OCI-LY7 (cell line): ENCODE measurements at places on chromosomes 7 and 10. TPM values are rescaled to one million over a fixed set of nuclear protein-coding genes. Genes with fewer than 3 reads are reported as not detected.

- no peak for DNase-seq
Measured at GRCh38 chr10:122877264-122877663, 2.1 kb downstream of the FAM24B start.

DNA sequence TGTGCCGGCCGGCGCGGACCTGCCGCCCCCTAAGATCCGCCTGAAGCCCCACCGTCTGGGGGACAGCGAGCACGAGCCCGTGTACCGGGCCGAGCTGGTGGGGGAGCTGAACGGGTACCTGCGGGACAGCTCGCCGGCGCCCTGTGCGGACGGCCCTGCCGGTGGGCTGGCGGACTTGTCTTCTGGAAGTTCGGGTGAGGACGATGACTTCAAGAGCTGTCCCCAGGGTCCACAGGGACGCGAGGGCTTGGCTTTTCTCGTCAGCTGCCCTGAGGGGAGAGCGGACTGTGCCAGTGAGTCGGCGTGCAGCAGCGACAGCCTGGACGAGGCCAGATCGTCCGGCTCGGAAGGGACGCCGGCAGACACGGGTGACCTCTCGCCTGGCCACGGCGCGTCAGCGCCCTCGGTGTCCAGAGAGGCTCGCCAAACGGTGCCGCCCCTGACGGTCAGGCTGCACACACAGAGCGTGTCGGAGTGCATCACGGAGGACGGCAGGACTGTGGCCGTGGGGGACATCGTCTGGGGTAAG is 8.5 kb downstream of the PWWP2B start:
- DNase-seq = no peak

- no peak for DNase-seq
Measured at GRCh38 chr7:91598791-91599190, 281.7 kb downstream of the MTERF1 start.

DNA sequence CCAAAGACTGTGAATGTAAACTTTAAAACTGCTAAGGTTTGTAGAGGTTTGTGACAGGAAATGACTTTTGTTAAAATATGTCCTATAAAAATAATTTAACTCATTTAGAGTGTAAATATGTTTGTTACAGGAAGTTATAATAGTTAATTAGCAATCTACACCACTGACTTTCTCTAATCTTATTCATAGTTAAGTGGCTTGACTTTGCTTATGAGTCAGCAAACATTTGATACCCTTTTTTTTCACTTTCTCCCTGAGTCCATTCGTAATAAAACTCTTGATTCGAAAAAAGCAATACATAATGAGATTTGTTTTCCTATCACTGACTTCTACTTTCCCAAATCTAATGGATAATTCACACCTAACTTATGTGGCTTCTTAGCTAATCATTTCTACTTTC is 317.7 kb upstream of the SEMA3C start:
- no peak for DNase-seq

GRCh38 chr10:21061982-21062381 is 164.9 kb upstream of the NEBL start:
- DNase-seq = no peak

DNA sequence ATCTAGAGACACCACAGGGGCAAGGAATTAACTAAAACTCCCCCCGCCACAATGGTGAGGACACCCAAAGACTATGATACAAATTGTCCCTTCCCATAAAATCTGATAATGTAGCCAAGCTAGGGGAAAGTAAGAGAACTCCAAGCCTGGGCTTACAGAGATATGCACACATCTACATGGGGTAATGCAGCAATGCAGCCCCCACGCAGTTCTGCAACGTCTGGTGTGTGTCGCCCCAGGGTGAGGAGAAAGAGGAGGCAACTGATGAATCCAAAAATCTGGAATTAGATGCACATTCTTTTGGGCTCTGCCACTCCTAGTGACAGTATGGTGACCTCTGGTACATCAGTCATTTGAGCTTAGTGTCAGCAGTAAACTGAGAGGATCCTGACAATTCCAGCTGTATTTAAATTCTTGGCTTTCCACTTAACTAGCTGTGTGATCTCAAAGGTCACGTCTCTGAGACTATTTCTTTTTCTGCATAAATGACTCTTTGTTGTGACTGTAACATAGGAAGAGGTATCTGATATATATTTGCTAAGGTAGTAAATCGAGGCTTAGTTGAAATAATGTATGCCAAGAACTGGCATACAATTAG is 51.5 kb downstream of the PIP4K2A start:
- no peak for DNase-seq

The DGKB gene
- not detected in 2 replicates for total RNA-seq

DNA sequence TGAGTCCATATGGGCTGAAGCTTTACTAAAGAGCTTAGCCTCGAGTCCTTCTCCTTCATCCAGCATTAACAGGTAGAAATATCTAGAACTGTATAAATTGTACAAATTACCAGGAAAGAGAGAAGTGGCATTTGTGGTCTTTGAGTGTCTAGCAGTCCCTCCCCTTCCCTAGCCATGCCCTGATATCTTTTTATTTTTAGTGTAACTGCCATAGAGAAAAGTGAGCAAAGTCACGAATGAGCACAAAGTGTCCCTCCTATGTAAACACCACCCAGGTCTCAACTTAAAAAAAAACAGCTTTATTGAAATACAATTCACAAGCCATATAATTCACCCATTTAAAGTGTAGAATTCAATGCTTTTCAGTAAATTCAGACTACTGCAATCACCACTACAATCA is 339.0 kb upstream of the ZMIZ1 start:
- no peak for DNase-seq

The TYW1B gene
- 6.2 and 7.2 TPM in 2 replicates for total RNA-seq

GRCh38 chr10:25047591-25048301 is 31.3 kb downstream of the THNSL1 start:
- DNase-seq = no peak

The BBS9 gene
- total RNA-seq = 14.8 and 16.0 TPM in 2 replicates

The EIF5AL1 gene
- 1.5 and 1.8 TPM in 2 replicates for total RNA-seq

DNA sequence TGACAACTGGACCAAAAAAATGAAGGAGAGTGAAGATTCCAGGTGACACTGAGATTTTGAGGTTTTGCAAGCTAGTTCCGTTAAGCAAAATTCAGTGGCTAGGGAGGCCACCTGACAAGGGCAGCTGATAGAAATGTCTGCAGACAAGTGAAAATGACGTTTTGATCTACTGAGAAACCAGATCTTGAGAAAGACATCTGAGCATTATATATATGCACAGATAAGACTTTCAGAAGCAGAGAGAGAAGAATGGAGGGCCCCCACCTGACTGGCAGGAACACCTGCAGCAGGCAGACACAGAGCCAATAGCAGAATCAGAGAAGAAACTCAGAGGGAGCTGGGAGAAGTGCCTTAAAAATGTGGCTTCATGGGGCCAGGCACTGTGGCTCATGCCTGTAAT is 76.1 kb upstream of the LRGUK start:
- peak; percentile 71 for DNase-seq
